Neural crest cell (in vitro differentiated cells): ENCODE measurements at places on chromosomes 5 and 9.

DNA sequence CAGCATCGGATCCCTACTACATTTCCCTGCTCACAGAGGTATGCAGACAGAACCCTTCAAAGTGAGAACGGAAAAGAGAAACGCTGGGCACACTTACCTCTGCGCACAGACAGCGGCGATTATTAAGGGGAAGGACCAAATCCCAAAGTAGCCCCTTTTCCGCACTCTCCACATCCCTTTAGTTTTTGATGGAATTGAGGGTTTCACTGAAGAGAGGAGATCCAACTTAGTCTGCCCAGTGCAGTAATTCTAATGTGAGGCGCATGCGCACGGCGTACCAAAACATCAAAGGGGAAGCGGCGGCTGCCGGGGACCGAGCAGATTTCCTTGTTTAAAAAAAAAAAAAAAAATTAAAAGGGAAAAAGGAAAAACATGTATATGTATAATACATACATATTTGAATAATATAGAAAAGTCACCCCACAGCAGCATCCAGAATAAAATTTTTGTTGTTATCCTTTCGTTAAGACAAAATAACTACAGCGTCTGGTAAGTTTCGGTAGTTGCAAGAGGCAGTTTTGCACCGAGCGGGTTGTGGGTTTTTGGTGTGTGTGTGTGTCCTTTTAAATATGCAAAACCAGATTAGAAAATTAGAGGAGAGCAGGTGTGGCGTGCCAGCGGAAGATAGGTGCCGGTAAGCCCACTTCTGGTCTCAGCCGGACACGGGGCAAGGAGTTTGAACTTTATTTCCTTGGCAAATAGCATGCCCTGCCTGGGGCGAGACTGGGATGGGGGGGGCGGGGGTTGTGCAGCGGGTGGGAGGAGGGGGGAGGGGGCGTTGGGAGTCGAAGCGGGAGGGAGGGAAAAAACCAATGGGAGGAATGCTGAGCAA is at the start of gene GABRB2:
Gene GABRB2 (minus strand): TSS at position 256 of the 832 bp plus-strand sequence. CDS start 82 bp downstream, at position 174.
- H3K27me3 ChIP-seq: peaks cover 95% of the 10 kb centered on the region
- DNase-seq: peak; percentile 50
- H3K27ac ChIP-seq: no peak within 1 kb of the TSS
- no peaks in the 10 kb centered on the region for H3K36me3 ChIP-seq
- peak within 1 kb of the TSS; percentile 89 for H3K4me3 ChIP-seq

DNA sequence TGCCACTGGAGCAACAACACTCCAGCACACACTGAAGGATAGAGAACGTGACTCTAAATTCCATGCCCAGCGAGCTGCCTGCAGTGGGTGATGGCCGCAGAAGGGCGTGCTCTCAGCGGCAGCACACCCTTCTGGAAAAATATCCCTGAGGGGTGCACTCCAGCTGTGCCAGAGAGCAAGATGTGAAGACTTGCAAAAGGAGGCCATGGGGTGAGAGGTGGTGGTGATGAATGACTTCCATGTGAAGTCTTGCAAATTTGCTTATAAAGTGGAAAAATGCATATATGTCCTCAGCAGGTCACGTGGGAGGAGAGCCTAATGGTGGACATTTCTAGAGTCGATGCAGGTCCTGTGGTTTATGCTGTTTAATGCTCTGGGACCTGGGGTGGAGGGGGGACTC is 39.8 kb upstream of the COL5A1 start:
- H3K27me3 ChIP-seq: no peaks in the 10 kb centered on the region
- no peak overlapping the region for H3K4me3 ChIP-seq
- peaks cover 9% of the 10 kb centered on the region for H3K4me1 ChIP-seq
- H3K36me3 ChIP-seq: no peaks in the 10 kb centered on the region

GRCh38 chr5:112084149-112084548 is 327.2 kb upstream of the NREP start:
- no peaks in the 10 kb centered on the region for H3K36me3 ChIP-seq
- no peaks in the 10 kb centered on the region for H3K27me3 ChIP-seq
- no peak for DNase-seq
- H3K4me1 ChIP-seq: no peaks in the 10 kb centered on the region
- no peak overlapping the region for H3K27ac ChIP-seq
- no peak overlapping the region for H3K4me3 ChIP-seq

GRCh38 chr9:128139621-128140020 is 9.6 kb upstream of the LCN2 start:
- H3K4me1 ChIP-seq: peaks cover 14% of the 10 kb centered on the region
- DNase-seq: no peak
- H3K36me3 ChIP-seq: no peaks in the 10 kb centered on the region
- no peak overlapping the region for H3K4me3 ChIP-seq
- H3K27me3 ChIP-seq: no peaks in the 10 kb centered on the region

DNA sequence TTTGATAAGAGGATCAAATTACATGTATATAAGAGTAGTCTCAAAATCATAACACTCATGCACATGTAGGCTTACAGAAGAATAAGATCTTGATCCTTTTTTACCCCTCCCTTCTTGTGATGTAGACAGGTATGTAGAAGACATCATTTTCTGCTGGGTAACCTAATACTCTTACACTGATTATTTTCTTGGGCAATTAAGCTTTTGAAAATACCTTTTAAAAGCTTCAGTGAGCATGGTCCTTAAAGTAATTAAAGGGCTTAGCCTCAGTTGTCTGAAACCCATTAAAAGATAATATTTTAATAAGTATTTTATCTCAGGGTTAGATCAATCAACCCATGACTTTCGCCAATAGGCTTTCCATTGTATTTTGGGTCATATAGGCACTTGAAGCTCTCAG is 50.6 kb downstream of the ALDH1A1 start:
- H3K27ac ChIP-seq: no peak overlapping the region
- H3K4me3 ChIP-seq: no peak overlapping the region
- no peaks in the 10 kb centered on the region for H3K4me1 ChIP-seq
- H3K36me3 ChIP-seq: no peaks in the 10 kb centered on the region

- no peaks in the 10 kb centered on the region for H3K36me3 ChIP-seq
- no peak overlapping the region for H3K4me3 ChIP-seq
- no peak for DNase-seq
- H3K27me3 ChIP-seq: no peaks in the 10 kb centered on the region
- H3K4me1 ChIP-seq: no peaks in the 10 kb centered on the region
Observed at GRCh38 chr9:103167530-103167929, 172.4 kb downstream of the CYLC2 start.

DNA sequence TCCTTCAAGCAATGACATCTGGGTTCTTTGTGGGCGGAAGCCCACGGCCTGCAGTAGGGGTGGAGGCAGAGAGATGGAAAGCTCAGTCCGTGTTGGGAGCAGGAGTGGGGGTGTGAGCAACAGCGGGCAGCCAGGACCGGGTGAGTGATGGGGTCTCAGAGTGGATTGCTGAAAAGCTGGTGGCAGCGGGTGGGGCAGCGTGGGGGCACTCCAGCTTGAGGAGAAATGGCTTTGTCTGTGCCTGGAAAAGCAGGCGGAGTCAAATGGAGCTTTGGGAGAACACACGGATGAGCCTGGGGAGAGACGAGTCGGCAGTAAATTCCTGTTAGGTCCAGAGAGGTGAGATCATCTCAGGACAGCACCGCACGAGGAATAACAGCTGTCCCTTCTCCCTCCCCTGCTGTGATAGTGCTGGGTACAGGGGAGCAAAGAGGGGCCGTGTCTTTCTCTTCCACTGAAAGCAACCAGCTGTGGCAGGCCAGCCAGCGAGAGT is 42.1 kb downstream of the CACNA1B start:
- H3K27me3 ChIP-seq: no peaks in the 10 kb centered on the region
- no peak overlapping the region for H3K4me3 ChIP-seq
- peaks cover 10% of the 10 kb centered on the region for H3K4me1 ChIP-seq
- DNase-seq: no peak
- peak overlapping the region; percentile 54 for H3K27ac ChIP-seq
- peaks cover 5% of the 10 kb centered on the region for H3K36me3 ChIP-seq

DNA sequence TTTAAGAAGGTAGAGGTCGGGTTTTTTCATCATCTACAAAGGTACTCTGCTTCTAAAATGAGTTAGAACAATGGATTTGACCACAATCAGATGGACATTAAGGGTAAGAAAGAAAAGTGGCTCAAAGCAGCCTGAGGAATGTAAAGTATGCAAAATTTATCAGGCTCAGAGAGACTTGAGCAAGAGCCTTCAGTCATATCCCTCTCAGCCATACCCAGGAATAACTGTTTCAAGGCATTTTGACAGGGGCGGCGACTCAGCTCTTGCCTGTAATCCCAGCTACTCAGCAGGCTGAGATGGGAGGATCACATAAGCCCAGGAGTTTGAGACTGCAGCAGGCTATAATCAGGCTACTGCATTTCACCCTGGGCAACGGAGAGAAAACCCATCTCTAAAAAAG is 38.8 kb upstream of the ANXA2R start:
- no peak for DNase-seq
- no peaks in the 10 kb centered on the region for H3K27me3 ChIP-seq
- H3K4me3 ChIP-seq: no peak overlapping the region
- peaks cover under 1% of the 10 kb centered on the region for H3K4me1 ChIP-seq
- no peak overlapping the region for H3K27ac ChIP-seq
- peaks cover 39% of the 10 kb centered on the region for H3K36me3 ChIP-seq

GRCh38 chr9:78031444-78031892 is at the start of gene GNAQ:
Gene GNAQ (minus strand): TSS chr9:78031811. CDS start chr9:78031235, 576 bp downstream.
- H3K4me3 ChIP-seq: peak within 1 kb of the TSS; percentile 97
- H3K4me1 ChIP-seq: peaks cover 57% of the 10 kb centered on the region
- DNase-seq: peak; percentile 45
- no peaks in the 10 kb centered on the region for H3K27me3 ChIP-seq
- H3K36me3 ChIP-seq: no peaks in the 10 kb centered on the region

DNA sequence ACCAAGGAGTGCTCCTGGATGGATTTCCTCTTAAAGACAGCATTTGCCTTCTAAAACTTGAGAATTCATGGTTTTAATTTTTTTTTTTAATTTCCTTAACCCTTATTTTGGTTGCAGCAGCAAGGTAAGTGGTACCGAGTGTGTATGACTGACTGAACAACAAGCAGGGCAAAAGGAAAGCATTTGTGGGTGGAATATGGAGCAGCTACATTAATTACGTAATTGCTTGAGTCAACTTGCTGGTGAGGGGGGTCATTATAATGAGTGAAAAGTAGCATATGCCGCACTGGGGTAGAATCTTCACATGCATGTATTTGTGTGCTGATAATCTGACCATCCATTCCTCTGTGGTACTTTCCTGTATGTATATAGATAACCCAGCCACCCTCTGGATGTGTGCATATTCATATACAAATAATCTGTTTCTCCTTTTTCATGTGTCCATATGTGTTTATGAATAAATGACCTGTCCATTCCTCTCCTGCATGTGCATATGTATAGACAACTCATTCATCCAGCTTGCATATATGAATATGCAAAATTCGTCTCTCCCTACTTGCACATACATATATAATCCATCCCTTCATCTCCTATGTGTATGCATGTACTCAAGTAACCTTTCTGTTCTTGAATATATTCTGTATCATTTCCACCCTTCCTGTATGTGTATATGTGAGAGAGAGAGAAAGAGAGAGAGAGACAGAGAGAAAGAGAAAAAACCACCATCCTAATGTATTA is 147.5 kb upstream of the RUSC2 start:
- peaks cover 6% of the 10 kb centered on the region for H3K4me1 ChIP-seq
- no peak overlapping the region for H3K27ac ChIP-seq
- no peak overlapping the region for H3K4me3 ChIP-seq

GRCh38 chr5:93582677-93583438 is at the start of gene NR2F1:
Gene NR2F1 (plus strand): TSS chr5:93583222. CDS start chr5:93585024, 1,802 bp downstream.
- peaks cover 21% of the 10 kb centered on the region for H3K27me3 ChIP-seq
- H3K27ac ChIP-seq: no peak within 1 kb of the TSS
- H3K36me3 ChIP-seq: peaks cover 24% of the 10 kb centered on the region
- peaks cover 19% of the 10 kb centered on the region for H3K4me1 ChIP-seq
